ENCODE measurements at places on chromosomes 4 and X.

GRCh38 chr4:6944301-6945051, 34.9 kb downstream of the TBC1D14 start:
- no peak for DNase-seq

DNA sequence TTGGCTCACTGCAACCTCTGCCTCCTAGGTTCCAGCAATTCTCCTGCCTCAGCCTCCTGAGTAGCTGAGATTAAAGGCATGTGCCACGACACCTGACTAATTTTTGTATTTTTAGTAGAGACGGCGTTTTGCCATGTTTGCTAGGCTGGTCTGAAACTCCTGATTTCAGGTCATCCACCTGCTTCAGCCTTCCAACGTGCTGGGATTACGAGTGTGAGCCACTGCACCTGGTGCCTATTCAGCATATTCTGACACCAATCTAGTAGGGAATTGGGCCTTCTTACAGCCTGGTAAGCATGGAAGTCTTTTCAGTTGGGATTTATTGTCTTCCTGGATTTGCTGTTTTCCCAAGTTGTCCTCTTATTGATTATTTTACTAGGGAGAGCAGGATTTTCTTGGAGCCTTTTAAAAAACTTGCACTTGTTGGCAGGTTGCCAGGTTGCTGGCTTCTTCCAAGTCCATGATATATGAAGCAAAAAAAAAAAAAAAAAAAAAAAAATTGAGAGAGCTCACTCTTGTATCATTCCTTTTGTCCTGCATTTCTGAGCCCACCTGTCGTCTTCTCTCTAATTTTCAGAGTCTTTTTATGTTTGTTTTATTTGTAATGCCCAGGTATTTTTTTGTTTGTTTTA, 43.7 kb downstream of the TMPRSS11E start:
- DNase-seq = no peak

GRCh38 chr4:139142980-139143379, 34.0 kb downstream of the ELF2 start:
- DNase-seq = no peak

DNA sequence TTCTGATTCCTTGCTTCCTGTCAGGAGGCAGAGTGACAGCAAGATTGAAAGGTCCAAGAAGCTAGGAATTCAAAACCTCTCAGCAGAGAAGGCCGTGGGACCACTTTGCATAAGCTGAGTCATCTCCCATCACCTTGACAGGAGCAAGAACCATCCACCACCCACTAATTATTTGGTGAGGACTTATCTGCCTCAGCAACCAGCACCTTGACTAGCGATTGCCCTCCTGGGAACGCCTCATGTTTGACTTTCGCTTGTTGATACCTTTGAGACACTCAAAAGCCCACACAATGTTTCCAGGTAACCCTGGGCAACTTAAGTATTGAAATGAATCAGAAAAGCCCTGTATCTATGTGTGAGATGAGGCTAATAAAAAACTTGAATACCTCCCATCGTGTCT, 233.5 kb upstream of the GYPA start:
- DNase-seq = no peak

- no peak for DNase-seq
Measured at GRCh38 chr4:844752-845232, 18.9 kb upstream of the CPLX1 start.

GRCh38 chrX:94058728-94059382, 384.8 kb downstream of the FAM133A start:
- no peak for DNase-seq

DNA sequence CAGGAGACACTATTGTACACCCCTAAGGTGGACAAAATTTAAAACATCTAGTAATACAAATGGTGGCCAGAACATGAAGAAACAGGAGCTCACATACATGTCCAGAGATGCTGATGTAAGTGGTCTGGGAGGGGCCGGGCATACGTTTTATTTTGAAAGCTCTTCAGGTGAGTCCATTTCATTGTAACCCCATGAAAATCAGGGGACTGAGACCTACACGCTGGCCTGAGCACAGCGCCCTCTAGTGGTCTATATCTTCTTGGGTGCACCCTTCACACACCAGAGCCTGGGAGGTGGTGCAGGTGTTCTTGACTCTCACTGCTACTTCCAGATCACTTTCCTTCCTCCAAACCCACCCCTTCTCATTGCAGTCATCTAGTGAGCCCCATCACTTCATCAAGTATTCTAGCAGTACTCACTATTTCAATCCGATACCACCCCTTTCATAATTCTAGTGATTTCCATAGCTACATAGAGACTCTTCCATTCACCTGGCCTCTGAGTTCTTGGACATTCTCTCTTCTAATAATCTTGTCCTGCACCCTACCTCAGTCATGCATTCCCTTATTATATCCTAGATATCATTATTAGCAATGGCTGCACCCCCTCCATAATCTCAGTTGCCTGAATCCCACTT, 4.3 kb upstream of the TLR6 start:
- DNase-seq = peak; percentile 37

DNA sequence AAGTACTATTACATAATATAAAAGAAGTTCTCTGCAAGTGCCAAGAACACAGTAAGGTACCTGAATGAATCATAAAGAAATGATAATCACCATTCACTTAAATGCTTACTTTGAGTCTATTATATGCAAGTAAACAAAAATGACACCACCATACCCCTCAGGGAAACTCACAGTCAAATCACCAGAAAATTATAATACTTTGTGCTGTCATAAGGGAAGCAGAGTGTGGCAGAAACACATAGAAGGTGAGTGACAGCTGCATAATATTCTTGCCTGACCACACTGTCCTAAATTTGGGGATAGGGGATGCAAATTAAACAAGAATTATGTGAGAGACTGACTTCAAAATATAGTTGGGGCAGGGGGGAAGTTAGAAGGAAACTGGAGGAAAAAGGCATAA, 12.9 kb downstream of the CCNI start:
- DNase-seq = no peak

DNA sequence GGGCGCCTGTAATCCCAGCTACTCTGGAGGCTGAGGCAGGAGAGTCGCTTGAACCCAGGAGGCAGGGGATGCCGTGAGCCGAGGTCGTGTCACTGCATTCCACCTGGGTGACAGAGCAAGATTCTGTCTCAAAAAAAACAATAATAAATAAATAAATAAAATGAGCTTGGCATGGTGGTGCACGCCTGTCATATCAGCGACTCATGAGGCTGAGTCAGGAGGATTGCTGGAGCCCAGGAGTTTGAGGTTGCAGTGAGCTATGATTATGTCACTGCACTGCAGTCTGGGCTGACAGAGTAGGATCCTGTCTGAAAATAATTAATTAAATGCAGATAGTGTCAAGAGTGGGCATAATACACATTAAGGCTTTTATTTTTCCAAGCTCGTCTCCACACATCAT, 77.5 kb downstream of the DHRSX start:
- DNase-seq = no peak

DNA sequence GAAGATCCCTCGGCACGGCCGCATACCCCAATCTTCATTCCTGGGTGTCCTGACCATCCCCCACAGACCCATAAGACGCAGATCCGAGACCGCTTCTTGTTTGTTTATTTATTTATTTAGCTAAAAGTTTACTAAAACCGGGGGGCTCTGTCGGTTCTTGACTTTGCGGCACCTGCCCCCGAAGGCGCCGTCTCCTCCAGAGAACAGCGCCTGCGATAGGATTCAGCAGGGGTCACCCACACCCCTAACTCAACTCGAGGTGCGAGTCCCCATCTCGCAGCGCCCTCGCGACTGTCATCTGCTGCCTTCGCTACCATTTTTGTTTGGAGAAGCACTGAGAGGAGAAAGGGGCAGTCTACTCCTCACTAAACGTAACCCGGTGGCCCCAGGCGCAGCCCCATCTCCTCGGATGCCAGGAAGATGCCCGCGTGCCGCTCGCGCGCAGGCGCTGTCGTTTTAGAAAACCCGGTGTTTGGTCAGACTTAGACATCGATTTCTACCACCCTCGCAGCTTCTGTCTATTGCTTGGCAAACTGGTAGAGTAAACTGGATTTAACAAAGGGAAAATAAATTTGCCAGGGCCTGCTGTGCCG, 18.9 kb upstream of the GPR101 start:
- peak; percentile 4 for DNase-seq

DNA sequence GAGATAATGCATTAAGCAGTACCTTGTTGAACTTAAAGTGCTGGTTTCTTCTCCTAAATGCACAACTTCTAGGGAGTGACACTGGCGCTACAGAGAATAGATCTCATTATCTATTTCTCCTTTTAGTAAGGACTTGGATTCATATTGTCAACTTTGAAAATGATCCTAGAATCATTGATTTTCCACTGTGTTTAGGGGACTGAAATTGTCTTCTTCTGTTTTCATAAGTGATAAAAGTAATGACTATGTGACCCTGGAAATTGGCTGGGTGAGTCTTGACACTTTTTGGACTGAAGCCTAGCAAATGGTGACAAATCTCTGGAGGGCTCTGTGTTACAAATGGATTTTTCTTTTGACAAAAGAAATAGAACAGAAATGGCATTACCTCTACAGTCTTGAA, 167.8 kb downstream of the NDST4 start:
- DNase-seq = no peak

DNA sequence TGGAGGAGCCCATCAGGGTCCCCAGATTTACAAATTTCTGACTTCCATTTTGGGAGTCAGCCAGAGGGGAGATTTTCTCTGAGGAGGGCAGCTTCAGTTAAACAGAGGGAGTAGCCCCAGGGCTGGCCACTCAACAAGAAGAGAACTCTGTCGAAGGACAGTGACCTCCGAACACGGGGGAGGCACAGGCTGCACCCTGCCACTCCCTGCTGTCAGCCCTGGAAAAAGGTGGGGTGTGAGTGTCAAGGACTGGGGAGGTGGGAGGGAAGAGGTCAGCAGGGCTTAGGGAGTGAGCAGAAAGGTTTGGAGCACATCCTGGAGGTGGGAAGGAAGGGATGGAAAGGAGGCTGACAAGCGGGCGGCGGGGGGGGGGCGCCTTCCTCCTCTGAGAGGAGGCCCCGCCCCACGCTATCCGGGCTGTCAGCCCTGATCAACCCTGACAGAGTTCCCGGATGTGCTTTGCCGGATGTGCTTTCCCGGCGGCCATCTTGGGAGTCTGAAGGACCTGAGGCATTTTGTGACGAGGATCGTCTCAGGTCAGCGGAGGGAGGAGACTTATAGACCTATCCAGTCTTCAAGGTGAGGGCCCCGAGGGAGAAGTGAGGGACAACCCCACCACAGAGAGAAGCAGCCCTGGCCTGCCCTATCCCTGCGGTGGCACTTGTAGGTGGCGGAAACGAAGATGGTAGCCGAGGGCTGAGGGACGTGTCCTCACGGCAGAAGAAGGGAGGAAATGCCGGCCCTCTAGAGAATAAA, at the start of gene MAGEC1:
TSS of gene MAGEC1 (plus strand) at position 495 of the 756 bp plus-strand sequence. CDS start 1,179 bp downstream, outside the sequence.
- DNase-seq = no peak

DNA sequence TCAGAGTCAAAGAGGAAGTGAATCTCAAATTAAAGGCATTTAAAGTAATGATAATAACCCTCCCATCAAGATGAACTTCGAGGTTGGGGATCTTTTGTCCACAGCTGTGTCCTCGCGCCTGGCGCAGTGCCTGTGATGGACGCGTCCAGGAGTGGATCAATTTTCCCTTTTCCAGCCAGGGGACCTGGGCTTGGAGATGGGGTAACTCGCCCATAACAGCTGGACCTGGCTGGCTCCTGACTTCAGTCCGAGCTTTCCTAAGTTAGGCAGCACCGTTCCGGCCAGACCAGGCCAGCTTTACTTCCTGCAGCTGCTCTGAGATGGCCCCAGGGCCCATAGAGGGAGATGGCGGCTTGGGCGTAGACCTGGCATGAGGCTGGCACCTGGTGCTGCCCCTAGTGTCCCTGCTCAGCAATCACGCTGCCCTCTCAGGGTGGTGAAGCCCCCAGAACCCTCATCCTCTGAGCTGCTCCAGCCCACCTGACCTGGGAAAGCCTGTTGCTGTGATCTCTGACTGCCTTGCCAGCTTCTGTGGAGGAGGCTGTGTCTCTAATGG, 23.9 kb downstream of the ADRA2C start:
- DNase-seq = no peak

DNA sequence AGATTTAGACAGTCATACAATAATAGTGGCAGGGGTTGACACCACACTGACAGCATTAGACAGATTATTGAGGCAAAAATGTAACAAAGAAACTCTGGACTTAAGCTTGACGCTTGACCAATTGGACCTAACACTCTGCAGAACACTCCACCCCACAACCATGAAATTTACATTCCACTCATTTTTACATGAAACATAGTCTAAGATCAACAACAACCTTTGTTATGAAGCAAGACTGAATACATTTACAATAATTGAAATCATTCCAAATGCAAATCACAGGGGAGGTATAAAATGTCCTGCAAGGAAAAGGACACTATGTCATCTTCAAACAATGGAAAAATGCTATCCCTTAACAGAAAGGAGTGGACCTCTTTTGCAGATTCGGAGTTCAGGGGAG, 4.9 kb upstream of the UGT2B10 start:
- no peak for DNase-seq

GRCh38 chrX:101415180-101416145, 7.4 kb downstream of the HNRNPH2 start:
- DNase-seq = no peak

- DNase-seq = no peak
Measured at GRCh38 chr4:130722361-130722760, 1626.4 kb downstream of the C4orf33 start.

DNA sequence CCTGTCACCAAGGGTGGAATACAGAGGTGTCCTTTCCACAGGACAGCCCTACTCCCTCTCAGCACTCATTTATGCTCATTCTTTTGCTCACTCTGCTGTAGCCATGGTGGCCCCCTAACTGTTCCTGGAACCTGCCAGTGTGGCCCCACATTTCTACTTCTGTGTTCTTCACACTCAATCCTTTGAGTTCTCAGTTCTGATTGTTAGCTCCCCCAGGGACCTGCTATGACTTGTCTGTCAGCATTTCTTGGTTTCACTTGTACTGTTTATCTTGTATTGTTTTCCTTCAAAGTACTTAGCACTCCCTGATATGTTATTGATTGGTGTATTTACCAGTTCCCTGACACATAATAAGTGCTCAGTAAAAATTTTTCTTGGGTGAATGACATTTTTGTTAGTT, 14.9 kb downstream of the VBP1 start:
- no peak for DNase-seq

DNA sequence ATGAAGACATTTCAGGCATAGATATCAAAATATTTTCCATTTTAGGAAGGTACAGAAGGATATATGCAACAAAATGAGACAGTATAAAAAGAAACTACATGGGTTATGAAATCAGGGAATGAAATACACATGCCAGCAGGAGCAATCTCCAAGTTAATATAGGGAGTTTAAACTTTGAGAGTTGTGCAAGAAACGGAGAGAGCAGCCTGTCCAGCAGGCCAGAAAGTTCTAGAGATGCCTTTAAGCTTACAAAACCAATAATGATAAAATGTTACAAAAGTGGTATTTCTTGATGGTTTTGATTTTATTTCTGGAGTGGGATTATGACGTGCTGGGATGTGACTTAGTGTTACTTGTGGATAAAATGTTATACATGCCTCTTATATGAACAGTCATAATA, 2047.9 kb downstream of the ARAP2 start:
- no peak for DNase-seq

GRCh38 chr4:114780205-114780604, 181.6 kb downstream of the UGT8 start:
- no peak for DNase-seq

DNA sequence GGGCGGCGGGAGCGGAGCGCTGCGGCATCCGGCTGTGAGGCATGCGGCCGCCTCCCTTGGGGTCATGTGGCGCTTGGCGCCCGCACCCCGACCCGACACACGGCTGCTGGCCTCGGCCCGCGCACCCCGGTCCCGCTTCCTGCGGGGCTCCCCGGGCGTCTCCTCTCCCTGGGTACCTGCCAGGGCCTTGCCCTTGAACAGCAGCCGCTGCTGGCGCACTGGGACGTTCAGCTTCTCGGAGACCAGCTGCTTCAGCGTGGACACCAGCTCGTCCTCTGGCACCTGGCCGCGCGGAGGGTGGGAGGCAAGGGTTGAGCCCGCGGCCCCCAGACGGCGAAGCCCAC, 391 bp downstream of the UBL4A start:
- peak; percentile 16 for DNase-seq

GRCh38 chrX:121949041-121949760, 901.8 kb downstream of the GLUD2 start:
- no peak for DNase-seq

Measured in stimulated activated CD8-positive, alpha-beta memory T cell treated with anti-CD3 and anti-CD28 coated beads, Interleukin-7, amount 100 ng/mL, for 4 hours (primary cell).